ENCODE measurements at places on chromosomes 1 and 21.

DNA sequence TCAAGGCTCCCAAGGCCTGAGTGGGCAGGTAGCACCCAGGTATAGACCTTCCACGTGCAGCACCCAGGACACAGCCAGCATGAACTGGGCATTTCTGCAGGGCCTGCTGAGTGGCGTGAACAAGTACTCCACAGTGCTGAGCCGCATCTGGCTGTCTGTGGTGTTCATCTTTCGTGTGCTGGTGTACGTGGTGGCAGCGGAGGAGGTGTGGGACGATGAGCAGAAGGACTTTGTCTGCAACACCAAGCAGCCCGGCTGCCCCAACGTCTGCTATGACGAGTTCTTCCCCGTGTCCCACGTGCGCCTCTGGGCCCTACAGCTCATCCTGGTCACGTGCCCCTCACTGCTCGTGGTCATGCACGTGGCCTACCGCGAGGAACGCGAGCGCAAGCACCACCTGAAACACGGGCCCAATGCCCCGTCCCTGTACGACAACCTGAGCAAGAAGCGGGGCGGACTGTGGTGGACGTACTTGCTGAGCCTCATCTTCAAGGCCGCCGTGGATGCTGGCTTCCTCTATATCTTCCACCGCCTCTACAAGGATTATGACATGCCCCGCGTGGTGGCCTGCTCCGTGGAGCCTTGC lies 1.7 kb downstream of the GJB4 start:
- DNase-seq = no peak

DNA sequence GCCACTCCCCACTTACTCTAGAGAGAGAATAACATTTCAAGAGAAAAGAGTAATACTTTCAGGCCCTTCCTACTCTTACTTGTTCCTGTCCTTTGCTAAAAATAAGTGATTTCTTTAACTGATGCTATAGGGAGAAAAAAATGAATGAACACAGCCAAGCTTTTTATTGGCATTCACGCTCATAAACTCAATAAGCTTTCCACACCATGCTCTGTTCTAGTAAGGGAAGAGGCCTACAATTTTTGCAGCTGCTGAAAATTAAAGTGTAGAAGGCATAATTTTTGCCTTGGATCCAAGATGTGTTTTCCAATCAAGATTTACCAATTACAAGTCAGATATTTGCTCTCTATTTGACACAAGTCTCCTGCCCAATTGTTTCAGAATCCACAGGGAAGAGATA lies 188.1 kb upstream of the RGS18 start:
- no peak for DNase-seq

DNA sequence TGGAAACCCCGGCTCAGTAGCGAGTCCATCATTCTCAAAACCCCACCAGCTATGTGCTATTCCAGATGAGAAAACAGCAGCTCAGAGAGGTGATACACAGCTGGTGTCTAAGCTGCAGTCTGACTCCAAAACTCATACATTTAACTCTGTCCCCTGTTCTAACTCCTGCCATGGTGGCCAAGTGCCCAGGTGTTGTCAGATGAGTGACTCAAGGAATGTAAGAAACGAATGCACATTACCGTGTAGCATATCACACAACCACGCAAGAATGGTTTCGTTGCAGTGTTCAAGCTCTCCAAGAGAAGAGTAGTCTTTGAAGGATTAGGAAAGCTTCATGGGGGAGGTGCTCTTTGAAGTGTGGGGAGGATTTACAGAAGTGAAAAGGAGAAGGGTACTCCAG lies 4.7 kb upstream of the XKR8 start:
- DNase-seq = no peak

- DNase-seq = no peak
Observed at GRCh38 chr21:29812947-29813346, 126.8 kb downstream of the GRIK1 start.

Measured in heart left ventricle (tissue), 16 donors.